Osteoblast (primary cell): ENCODE measurements at places on chromosomes 12 and 14. TPM values are rescaled to one million over a fixed set of nuclear protein-coding genes. Genes with fewer than 3 reads are reported as not detected.

The KERA gene
- not detected in 2 replicates for total RNA-seq

GRCh38 chr14:87878959-87879358 lies 114.0 kb downstream of the GALC start:
- no peak for DNase-seq
- H3K4me1 ChIP-seq = no peaks in the 10 kb centered on the region
- no peak overlapping the region for H3K4me3 ChIP-seq
- no peak overlapping the region for H3K27ac ChIP-seq
- H3K27me3 ChIP-seq = no peaks in the 10 kb centered on the region

The PTPRR gene
- under 0.01 TPM in 1 of 2 replicates, not detected in the other for total RNA-seq

The KRT71 gene
- total RNA-seq = not detected in 2 replicates

- H3K27ac ChIP-seq = no peak overlapping the region
- H3K36me3 ChIP-seq = no peaks in the 10 kb centered on the region
Measured at GRCh38 chr14:56216626-56217379, 98.6 kb downstream of the PELI2 start.

- no peaks in the 10 kb centered on the region for H3K4me1 ChIP-seq
- no peaks in the 10 kb centered on the region for H3K27me3 ChIP-seq
- no peak overlapping the region for H3K27ac ChIP-seq
- H3K36me3 ChIP-seq = no peaks in the 10 kb centered on the region
- no peak overlapping the region for H3K4me3 ChIP-seq
- DNase-seq = no peak
Measured at GRCh38 chr12:126974779-126975178, 1292.2 kb upstream of the TMEM132C start.

GRCh38 chr12:51188359-51189051 lies 15.6 kb upstream of the TFCP2 start:
- H3K4me1 ChIP-seq = no peaks in the 10 kb centered on the region
- H3K36me3 ChIP-seq = peaks cover 3% of the 10 kb centered on the region
- no peak overlapping the region for H3K4me3 ChIP-seq
- H3K27me3 ChIP-seq = no peaks in the 10 kb centered on the region

The GZMB gene
- not detected in 2 replicates for total RNA-seq

DNA sequence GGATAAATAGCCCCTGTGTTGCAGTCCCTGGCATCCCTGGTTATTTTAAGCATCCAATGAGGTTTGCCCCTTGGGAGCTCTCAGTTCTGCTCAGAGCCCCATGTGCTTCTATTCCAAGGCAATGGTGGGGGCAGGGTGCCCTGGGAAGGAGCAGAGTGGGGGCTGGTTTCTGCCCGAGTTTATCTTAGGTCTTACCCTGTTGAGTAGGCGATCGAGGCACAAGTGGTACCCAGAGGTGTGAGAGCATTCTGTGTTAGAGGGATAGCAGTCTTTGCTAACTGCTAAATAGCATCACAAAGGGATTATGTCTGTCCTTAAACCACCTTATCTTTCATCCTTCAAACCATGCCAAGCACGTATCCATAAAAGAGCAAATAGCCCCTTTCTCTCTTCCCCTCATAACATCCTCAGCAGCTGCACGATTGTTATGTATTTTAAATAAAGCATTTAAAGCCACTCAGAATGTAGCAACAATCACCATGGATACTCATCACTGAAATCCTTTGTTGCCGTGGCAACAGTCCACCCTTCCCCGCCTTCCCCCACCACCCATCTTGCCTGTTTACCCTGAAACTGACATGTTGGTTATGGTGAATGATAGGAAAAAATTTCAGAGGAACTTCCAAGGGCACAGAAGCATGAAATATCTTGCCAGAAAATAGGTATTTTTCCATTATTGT lies 139.3 kb downstream of the PTPN11 start:
- no peak overlapping the region for H3K4me3 ChIP-seq
- H3K4me1 ChIP-seq = no peaks in the 10 kb centered on the region
- no peak for DNase-seq
- H3K36me3 ChIP-seq = no peaks in the 10 kb centered on the region

The ADGRD1 gene
- 0.29 and 0.72 TPM in 2 replicates for total RNA-seq

DNA sequence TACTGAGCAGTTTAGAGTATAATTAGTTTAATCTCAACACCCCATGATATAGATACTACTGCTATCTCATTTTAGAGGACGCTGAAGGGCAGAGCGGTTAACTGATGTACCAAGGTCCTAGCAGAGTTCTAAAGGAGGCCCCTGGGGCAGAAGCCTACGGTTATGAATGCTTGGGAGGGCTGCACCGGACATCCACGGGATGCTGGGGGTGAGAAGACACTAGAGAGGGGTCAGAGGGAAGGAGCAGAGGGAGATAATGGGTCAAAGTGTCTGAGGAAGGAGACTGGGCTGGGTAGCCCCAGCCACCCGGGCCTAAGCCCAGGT lies 1.6 kb upstream of the ACTR6 start:
- no peak overlapping the region for H3K27ac ChIP-seq
- no peak for DNase-seq
- H3K36me3 ChIP-seq = no peaks in the 10 kb centered on the region
- no peaks in the 10 kb centered on the region for H3K27me3 ChIP-seq
- peak overlapping the region; percentile 90 for H3K4me3 ChIP-seq

GRCh38 chr14:92584816-92585215 lies 71.2 kb downstream of the RIN3 start:
- no peak overlapping the region for H3K27ac ChIP-seq
- DNase-seq = no peak
- peaks cover 20% of the 10 kb centered on the region for H3K4me1 ChIP-seq
- H3K27me3 ChIP-seq = no peaks in the 10 kb centered on the region

GRCh38 chr12:13816394-13816793 lies 165.0 kb downstream of the GRIN2B start:
- no peak for DNase-seq
- no peak overlapping the region for H3K27ac ChIP-seq
- H3K4me1 ChIP-seq = no peaks in the 10 kb centered on the region
- no peaks in the 10 kb centered on the region for H3K36me3 ChIP-seq
- no peaks in the 10 kb centered on the region for H3K27me3 ChIP-seq
- no peak overlapping the region for H3K4me3 ChIP-seq

GRCh38 chr12:74626397-74626796 lies 88.8 kb downstream of the ATXN7L3B start:
- H3K27ac ChIP-seq = no peak overlapping the region
- H3K36me3 ChIP-seq = no peaks in the 10 kb centered on the region
- no peaks in the 10 kb centered on the region for H3K4me1 ChIP-seq
- DNase-seq = no peak

GRCh38 chr12:77299910-77300669 lies 234.7 kb upstream of the E2F7 start:
- DNase-seq = peak; percentile 74
- H3K27ac ChIP-seq = peak overlapping the region; percentile 72
- H3K4me1 ChIP-seq = peaks cover 24% of the 10 kb centered on the region
- H3K4me3 ChIP-seq = no peak overlapping the region
- no peaks in the 10 kb centered on the region for H3K36me3 ChIP-seq

DNA sequence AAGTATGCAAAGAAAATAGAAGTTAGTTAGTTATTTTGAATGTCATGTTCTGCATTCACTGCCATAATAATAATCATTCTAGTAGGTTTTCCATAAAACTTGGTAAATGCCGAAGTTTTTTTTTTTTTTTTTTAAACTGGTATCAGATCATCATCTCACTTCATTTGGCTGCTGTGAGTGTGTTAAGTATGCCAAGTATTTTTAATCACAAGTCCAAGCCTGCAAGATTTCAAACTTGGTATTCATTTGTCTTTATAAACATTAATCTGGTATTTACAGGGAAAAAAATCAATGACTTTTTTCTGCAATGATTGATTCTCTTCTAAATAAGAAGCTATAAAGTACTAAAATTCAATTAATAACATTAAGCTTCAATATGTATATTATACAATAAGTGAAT lies 248.9 kb downstream of the CCDC59 start:
- H3K36me3 ChIP-seq = no peaks in the 10 kb centered on the region
- no peaks in the 10 kb centered on the region for H3K27me3 ChIP-seq
- no peak overlapping the region for H3K4me3 ChIP-seq
- no peak for DNase-seq
- no peak overlapping the region for H3K27ac ChIP-seq
- H3K4me1 ChIP-seq = no peaks in the 10 kb centered on the region

The IGF1 gene
- 0.72 and 0.88 TPM in 2 replicates for total RNA-seq

DNA sequence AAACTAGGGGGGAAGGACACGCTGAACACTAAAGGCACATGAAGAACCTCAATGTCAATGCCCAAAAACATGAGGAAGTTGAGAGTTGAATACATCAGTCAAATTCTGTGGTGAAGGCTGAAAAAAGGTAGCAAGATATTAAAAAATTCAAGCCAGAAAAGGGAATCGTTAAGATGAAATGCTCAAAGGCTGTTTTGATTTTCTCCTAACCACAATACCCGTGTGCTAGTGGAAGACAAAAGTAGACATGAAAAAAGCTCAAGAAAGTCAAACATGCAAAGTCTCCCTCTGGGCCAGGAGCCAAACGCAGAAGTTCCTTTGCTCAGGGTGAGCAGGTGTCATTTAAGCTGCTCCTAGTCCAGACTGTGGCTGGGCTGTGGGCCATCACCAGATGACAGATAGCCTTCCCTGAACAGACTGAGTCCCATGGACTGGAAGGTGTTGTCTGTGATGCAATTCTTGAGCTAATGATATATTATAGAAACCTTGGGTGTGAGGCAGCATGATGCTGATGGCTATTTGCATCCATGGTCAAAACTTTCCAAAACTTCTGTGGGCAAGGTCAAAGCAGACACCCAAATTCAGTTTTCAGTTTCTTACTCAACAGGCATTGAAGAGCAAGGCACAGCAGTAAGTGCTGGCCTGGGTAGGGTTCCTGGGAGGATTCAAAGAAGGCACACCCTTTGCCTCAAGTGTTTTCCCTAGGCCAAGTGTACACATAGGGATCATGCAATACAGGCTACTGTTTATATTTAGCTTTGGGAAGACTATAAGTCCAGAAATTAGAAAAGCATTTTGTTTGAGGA lies 81.6 kb downstream of the MYRFL start:
- H3K4me3 ChIP-seq = no peak overlapping the region
- H3K36me3 ChIP-seq = no peaks in the 10 kb centered on the region
- H3K27ac ChIP-seq = no peak overlapping the region
- no peak for DNase-seq
- H3K4me1 ChIP-seq = no peaks in the 10 kb centered on the region

The SSTR1 gene
- total RNA-seq = under 0.01 TPM in 2 replicates

- H3K4me1 ChIP-seq = peaks cover 21% of the 10 kb centered on the region
- H3K27me3 ChIP-seq = no peaks in the 10 kb centered on the region
- H3K4me3 ChIP-seq = no peak overlapping the region
- H3K36me3 ChIP-seq = no peaks in the 10 kb centered on the region
- peak overlapping the region; percentile 61 for H3K27ac ChIP-seq
Measured at GRCh38 chr14:67623114-67623513, 3.4 kb downstream of the ARG2 start.

GRCh38 chr12:111692575-111693210 lies 6.8 kb downstream of the ACAD10 start:
- no peaks in the 10 kb centered on the region for H3K27me3 ChIP-seq
- H3K4me1 ChIP-seq = no peaks in the 10 kb centered on the region
- peaks cover 22% of the 10 kb centered on the region for H3K36me3 ChIP-seq
- DNase-seq = peak; percentile 86

- H3K36me3 ChIP-seq = peaks cover 3% of the 10 kb centered on the region
- no peak for DNase-seq
- H3K4me1 ChIP-seq = peaks cover 8% of the 10 kb centered on the region
- no peaks in the 10 kb centered on the region for H3K27me3 ChIP-seq
Measured at GRCh38 chr12:12195081-12195480, 71.8 kb downstream of the LRP6 start.

DNA sequence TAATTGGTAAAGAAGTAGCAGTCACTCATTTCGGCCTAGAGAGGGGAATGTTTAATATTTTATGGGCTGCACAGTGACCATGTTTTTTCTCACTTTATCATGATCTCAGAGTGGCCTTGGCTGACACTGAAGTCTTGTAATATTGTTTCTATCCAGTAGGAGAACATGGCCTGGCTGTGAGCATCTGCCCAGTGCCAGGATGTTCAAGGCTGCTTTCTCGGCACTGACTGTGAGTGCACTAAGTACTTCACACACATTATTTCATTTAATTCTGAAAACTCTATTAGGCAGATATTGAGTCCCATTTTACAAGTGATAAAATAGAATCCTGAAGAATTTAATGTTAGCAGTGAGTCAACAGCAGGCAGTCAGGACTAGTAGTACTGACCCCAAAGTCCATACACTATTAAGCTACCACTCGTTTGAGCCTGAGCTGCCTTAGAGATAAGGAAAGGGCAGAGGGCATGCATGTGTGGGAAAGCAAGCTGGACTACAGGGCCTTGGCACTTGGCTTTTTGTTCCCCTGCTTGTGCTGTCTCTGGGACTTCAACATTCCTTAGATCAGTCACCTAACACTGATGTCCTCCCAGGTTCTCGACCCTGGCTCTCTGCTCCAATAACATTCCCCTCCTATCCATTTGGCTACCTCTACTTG lies 42.2 kb upstream of the APPL2 start:
- no peak overlapping the region for H3K27ac ChIP-seq
- H3K4me3 ChIP-seq = no peak overlapping the region
- peak; percentile 15 for DNase-seq

DNA sequence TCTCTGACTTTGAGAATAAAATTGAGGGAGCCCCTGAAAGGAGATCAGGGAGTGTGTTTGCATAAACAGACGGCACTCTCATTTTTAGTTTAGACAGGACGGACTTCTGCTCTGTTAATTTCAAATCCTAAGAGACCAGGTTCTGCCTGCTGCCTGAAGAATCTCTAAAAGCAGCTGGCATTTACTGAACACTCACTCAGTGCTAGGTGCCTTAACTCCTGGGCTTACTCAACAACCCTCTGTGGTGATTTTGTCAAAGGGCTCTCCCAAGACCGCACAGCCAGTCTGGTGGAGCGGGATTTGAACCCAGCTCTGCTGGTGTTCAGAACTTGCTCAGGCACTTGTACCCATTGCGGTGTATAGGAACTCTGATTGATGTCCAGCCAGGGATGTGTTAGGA lies 2.2 kb downstream of the ORAI1 start:
- no peak for DNase-seq
- no peaks in the 10 kb centered on the region for H3K27me3 ChIP-seq
- no peaks in the 10 kb centered on the region for H3K36me3 ChIP-seq
- no peak overlapping the region for H3K4me3 ChIP-seq
- H3K27ac ChIP-seq = no peak overlapping the region

DNA sequence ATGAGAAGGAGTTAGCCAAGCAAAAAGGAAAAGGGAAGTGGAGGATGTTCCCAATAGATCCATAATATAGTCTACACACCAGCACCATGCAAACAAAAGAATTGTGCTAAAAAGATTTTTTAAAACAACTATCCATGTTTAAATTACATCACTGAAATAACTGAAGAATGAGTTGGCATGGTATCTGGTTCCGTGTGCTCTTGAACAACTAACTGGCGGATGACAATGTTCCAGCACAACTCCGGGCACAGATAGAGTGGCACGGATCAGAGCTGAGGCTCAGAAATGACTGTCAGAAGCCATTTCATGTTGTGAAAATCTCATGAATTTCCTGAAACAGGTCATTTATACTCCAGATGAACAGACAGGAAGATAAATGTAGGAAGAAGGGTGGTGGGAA lies 153.1 kb downstream of the HMGA2 start:
- peak overlapping the region; percentile 36 for H3K4me3 ChIP-seq
- peaks cover 11% of the 10 kb centered on the region for H3K4me1 ChIP-seq
- no peaks in the 10 kb centered on the region for H3K27me3 ChIP-seq
- H3K36me3 ChIP-seq = no peaks in the 10 kb centered on the region

GRCh38 chr12:21989819-21990412 lies 48.7 kb upstream of the ABCC9 start:
- H3K4me3 ChIP-seq = no peak overlapping the region
- H3K27ac ChIP-seq = no peak overlapping the region
- no peaks in the 10 kb centered on the region for H3K36me3 ChIP-seq
- no peaks in the 10 kb centered on the region for H3K27me3 ChIP-seq
